ENCODE measurements at places on chromosomes 2 and 18.

GRCh38 chr2:15189216-15189615 lies 371.9 kb downstream of the NBAS start:
- no peak for DNase-seq

DNA sequence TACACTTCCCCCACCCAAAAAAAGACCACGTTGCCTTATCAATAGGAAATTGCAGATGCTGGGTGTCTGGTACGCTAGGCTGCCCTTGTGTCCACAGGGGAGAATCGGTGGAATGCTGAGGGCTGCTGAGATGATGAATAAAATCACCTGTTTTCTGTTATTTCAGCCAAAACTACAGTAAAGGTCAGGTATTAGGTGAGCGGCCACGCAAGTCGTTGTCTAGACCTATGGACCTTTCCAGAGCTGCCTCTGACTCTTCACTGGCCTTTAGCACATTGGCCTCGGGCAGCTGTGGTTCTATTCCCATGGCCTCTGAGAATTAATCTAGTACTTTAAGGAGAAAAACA lies 89.6 kb downstream of the MTCL1 start:
- no peak for DNase-seq

DNA sequence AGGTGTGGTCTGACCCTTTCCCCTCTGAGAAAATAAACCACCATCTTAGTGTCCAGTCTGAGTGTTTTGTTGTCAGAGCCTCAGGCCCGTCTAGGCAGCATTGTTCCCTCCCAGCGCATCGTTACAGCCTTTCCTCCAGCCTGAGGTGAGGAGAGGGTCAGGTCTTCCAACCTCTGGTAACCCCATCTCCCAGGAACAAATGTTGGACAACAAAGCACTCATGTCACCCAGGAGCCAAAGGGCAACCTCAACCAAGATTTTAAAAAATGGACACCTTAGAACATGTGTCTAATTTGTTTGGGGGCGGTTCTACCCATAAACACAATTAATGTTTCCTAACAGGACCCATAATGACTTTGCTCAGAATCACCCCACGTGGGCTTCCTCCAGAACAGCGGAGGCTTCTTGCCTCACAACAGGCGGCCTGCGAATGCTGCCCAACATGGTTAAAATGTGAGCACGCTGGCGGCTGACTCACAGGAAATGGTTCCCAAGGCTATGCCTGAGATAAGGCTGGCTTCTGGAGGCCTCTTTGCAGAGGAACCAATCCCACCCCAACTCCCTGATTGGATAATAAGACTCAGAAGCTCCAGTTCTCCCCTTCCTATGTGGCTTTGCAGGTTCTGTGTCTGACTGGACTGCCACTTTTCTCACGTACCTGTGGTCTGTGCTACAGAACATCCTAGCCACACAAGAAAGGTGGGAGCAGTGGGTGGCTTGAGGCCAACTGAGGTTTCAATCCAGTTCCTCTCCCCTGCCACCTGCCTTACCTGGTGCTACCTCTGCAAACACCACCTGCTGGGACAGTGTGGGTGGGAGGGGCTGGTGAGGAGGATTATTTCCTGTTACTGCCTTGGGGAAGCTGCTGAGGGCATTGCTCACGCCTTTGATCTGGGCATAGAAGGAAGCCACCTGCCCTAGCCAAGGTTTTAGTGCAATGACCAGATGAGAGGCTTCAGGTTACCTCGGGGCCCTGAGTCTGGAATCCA lies 108.8 kb downstream of the B3GNT2 start:
- DNase-seq: peak; percentile 62

- no peak for DNase-seq
These were observed 149.9 kb downstream of the ZNF236 start for GRCh38 chr18:76972241-76972640.

- no peak for DNase-seq
These were observed 28.3 kb upstream of the ICOS start for GRCh38 chr2:203908066-203908796.

DNA sequence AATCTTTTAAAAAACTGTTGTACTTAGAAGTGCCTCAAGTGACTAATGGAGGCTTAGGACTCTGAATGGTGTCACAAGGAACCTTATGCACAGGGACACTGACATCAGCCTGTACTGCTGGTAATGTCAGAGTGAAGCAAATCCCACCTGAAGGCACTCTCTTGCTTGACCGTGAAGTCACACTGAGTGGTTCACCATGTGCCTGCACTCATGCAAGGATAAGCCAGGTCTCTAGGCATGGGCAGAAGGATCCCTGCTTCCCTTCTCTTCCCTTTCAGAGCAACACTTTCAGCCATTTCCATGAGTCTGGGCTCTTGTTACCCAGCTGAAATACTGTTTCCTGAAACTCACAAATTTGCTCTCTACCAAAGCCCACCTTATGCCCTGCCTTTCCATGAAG lies 123.0 kb downstream of the NEDD4L start:
- no peak for DNase-seq

GRCh38 chr18:75107196-75107930 lies 101.6 kb downstream of the PTGR3 start:
- no peak for DNase-seq

- DNase-seq: no peak
These were observed 86.4 kb downstream of the GCA start for GRCh38 chr2:162430323-162430722.
